Sciatic nerve (tissue), 2 donors: ENCODE measurements at places on chromosomes 7 and 10. TPM values are rescaled to one million over a fixed set of nuclear protein-coding genes. Genes with fewer than 3 reads are reported as not detected.

DNA sequence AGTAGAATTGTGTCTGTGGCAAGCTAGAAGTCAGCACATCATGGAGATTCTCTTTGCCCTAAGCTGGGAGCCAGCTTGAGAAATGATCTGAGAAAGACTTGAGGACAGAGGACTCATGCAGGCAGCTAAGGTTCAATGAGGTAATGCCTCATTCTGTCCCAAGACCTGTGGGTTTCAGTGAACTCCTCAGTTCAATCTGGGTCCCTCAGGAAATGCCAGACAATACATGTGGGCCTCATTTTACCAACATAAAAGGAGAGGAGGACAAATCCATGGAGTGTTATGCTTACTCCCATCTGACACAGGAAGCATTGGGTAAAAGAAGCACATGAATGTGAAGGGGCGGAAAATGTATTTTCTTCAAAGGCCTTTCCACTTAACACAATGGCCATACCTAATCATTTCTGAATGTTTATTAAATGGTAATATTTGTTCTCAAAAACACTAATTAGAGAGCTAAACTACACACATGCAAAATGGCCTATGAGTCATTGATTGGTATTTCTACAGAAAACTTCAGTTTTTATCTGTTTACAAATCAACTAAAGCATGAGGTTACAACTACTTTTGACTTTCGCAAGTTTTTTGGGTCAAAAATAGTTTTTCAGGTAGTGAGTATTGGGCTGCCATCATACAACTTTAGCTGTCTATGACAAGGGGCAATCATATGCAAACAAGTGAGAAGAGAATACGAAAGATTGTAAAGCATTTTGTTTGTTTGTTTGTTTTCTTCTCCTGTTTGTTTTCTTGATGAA is 205.3 kb downstream of the CHRM2 start:
- no peak for DNase-seq

- no peak for DNase-seq
These were observed 72.9 kb upstream of the TNS3 start for GRCh38 chr7:47654672-47655298.

DNA sequence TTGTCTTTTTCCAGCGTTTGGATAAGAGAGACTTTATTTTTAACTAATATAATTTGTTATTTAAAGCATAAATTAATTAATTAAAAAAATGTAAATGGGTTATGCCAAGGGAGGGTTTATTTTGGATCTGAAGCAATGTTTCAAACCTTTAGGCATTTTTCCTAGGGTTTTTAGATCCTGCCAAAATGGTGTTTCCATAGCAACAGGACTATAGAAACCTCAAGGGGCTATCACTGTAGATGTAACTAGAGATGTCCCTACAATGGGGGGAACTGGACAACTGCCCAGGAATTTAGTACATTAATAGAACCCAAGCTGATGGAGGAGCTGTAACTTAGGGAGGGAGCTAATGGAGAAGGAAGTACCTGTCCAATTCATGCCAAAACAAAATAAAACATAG is 57.3 kb downstream of the SLC39A12 start:
- no peak for DNase-seq

GRCh38 chr10:6624392-6624791 is 44.3 kb upstream of the PRKCQ start:
- DNase-seq: no peak

WBP1L gene
- total RNA-seq: 66.2 TPM

- no peak for DNase-seq
These were observed 1.7 kb upstream of the SLC35B4 start for GRCh38 chr7:134318443-134318842.

MUC12 gene
- total RNA-seq: not detected

DNA sequence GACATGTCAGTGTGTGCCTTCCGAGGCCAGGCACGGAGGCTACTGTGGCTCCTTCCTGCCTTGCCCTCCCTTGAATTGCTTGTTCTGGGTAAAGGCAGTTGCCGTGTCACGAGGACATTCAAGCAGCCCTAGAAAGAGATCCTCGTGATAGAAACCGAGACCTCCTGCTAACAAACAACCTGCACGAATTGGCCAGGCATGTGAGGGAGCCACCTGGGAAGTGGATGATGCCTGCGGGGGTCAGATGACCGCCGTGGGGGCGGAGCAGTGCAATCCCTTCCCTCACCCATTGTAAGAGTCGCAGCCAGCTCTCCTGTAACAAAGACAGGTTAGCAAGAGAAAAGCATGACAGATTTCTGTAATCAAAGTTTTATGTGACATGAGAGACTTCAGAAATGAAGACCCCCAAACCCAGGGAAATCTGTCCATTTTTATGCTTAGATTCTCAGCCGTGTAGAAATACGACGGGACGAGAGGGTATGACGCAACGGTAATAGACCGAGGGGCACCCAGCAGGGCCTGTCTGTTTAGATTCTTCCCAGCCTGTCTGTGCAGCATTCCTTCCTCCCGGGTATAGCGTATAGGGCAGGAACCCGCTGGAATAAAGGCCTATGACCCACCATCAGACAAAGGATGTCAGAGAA is 241.7 kb downstream of the GATA3 start:
- DNase-seq: no peak

GRCh38 chr7:149779502-149779805 is 6.1 kb upstream of the ZNF467 start:
- DNase-seq: no peak

DNA sequence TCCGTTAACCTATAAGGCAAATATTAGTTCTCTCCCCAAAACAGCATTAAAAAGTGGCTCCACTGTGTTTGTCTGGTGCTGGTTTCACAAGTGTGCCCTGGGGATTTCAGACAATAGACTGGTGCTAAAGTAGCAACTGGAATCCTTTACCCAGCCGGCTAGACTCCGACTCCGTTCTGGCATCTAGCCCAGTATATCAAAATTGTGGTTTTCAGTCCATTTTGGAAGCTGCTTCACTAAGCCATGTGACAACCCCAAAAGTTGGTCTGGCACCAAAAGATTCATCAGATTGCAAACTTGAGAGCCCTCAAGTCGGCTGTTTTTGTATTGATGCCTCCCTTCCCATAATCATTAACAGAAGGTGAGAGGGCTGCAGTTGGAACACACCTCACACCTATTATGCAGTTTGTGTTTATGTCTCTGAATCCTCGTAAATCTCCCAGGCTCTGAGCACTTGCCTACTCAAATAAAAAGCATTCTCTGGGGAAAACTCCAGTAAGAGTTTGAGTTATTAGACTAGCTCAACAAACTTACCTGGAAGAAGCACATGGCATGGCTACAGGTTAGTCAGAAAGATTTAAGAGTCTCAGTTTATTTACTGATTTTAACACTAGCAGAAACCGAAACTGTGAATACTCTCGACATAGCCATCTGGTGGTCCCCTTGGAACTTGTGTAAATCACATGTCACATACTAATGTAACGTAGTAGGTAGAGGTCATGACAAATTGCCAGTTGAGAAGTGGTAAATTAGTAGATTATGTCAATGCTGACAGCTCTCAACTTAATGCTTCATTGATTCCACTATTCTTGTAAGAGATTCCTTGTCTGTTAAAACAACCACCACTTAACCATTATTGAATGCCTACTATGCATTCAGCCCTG is 14.8 kb upstream of the WNT16 start:
- DNase-seq: no peak

KIAA1549 gene
- total RNA-seq: 5.2 TPM

- no peak for DNase-seq
These were observed 91.2 kb downstream of the GTF2IRD1 start for GRCh38 chr7:74544706-74545469.

DNA sequence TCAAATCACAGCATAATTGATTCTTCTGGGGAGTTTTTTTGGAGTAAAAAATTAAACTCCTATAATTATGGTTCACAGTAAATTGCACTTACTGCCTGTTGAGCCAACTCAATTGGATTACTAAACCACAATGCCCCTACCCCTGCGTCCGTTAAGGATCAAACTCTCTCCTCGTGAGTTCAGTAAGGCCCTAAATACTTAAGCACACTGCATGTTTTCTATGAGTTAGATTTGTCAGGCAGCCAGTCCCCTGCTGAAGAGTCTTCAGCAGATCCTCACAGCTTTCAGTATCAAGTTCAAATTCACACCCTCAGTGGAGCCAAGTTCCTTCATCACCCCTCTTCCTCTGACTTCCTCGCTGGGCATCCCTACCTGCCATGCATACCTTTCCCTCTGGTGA is 275.0 kb upstream of the BMPER start:
- DNase-seq: no peak

DNA sequence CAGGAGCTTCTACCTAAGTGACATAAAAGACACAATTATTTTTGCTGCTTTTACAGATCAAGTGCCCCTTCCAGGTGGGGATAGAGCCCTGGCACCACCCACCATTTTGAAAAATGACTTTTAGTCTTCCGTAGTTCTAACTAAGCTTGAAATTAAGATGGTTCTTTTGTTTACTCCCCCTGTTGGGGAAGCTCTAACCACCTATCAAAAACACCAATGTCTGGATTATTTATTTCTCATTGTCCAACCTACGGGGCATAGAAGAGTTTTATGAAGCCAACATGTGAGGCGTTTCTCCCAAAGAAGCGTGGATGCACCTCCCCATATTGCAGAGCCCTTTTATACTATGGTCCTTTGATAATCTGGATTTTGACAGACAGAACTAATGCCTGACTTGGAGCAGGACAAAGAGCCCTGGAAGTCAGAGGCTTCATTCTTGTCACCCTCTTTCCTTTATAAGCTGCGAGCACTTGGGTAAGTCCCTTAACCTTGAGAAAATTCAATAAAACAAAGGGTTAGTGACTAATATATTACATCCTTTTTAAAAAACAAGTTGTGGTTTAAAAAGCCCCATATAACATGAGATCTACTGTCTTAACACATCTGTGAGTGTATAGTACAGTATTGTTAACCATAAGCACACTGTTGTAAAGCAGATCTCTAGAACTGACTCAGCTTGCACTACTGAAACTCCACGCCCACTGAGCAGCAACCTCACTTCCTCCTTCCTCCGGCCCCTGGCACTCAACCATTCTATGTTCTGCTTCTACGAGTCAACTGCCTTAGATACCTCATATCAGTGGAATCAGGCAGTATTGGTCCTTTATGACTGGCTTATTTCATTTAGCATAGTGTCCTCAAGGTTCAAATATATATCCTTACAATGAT is 67.5 kb downstream of the ATXN7L1 start:
- DNase-seq: no peak

GRCh38 chr7:23476286-23477156 is 6.2 kb upstream of the IGF2BP3 start:
- DNase-seq: no peak

PPIA gene
- 637 TPM for total RNA-seq

- DNase-seq: no peak
These were observed 25.0 kb upstream of the CDH23 start for GRCh38 chr10:71371750-71372166.

DNA sequence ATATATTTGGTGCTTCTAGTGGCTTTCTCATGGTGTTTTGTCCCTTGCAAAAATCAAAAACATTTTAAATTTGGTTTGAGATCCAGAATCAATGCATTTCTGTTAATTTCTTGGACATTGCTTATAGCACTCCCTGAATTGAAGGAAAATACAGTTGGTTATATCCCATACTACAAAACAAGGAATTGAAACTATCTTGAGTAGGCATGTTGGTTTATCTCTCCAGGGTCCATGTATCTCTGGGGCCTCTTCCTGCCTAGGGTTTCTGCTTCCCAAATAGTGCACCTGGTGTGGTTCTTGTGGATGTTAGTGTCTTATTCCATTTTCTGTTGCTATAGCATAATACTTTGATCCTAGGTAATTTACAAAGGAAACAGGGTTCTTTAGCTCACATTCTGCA is 212.4 kb downstream of the CAMK1D start:
- DNase-seq: no peak

DNA sequence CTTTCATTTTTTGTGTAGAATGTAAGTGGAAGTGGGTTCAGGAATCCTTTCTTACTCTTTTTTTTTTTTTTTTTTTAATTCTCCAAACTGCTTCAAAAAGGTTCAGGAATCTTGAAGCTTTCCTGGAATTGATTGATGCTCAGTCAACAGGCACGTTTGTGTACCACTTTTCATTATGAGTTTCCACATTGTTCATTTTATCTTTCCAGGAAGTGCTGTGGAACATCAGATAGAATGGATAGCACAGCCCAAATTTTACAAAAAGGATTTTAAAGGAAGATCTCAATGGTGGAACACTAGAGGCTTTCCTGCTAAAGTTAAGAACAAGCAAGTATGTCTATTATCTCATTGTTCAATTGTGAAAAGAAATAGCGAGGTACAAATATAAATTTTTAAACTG is 1.9 kb upstream of the PPP1R35 start:
- DNase-seq: no peak

DNA sequence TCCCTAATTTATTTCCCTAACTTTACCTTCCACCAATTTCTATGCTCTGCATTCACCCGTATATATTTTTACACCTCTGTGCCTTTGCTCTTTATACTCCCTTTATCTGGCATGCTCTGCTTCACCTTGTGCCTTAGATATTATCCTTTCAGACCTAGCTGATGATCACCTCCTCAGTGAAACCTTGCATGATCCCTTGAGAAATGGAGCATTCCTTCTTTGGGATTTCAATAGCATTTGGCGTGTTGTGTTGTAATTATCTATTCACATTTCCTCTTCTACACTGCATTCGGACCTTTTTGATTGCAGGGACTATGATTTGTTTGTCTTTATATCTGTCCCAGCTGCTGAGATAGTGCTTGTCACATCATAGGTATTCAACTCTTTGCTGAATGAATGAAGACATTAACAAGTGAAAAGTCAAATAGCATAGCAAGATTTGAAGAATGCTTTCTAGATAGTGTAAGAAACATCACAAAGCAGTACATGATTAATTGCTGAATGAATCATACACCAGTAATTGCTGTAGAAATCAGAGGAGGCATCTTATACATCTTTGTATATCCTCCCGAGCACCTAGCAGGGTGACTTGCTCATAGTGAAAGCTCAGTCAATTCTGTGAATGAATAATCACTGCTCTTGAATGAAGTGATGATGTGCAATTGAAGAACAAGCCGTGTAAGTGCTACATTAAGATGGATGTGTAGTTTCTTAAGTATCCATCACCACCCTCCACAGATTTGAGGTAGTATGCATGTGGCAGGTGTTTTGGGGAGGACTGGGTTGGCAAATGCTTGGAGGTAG is 2.0 kb upstream of the TM9SF3 start:
- DNase-seq: no peak

GRCh38 chr7:92732316-92733036 is 103.9 kb downstream of the CDK6 start:
- DNase-seq: no peak

DNA sequence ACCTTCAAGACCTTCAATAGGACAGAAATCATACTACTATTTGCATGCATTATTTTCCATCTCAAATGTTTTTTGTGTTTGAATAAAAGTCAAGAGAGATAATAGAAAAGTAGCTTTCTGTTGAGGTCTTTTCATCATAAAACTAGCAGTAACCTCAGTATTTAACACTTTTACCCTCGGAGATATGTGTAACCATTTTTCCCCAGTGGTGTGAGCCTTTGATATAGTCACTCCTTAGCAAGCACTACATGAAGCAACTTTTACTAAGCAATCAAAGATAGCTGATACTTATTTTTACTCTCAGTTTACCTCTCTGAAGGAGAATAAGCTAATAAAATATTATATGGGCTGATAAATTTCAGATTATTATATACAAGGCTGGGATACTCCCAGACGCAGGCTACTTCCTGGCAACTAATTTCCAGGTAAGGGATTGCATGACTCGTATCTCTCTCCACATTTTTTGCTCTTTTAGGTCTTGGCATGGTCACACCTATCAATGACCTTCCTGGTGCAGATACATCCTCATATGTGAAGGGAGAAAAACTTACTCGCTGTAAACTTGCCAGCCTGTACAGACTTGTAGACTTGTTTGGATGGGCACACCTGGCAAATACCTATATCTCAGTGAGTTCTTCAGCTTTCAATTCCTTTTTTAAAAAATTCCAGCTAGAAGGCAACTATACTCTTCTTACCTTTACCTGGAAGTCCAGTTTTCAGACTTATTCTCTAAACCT is 91.5 kb upstream of the MXI1 start:
- DNase-seq: no peak

- no peak for DNase-seq
These were observed 14.7 kb downstream of the ECHDC3 start for GRCh38 chr10:11756766-11757315.
